KG1 (cell line): ENCODE measurements at places on chromosomes 12 and 14.

DNA sequence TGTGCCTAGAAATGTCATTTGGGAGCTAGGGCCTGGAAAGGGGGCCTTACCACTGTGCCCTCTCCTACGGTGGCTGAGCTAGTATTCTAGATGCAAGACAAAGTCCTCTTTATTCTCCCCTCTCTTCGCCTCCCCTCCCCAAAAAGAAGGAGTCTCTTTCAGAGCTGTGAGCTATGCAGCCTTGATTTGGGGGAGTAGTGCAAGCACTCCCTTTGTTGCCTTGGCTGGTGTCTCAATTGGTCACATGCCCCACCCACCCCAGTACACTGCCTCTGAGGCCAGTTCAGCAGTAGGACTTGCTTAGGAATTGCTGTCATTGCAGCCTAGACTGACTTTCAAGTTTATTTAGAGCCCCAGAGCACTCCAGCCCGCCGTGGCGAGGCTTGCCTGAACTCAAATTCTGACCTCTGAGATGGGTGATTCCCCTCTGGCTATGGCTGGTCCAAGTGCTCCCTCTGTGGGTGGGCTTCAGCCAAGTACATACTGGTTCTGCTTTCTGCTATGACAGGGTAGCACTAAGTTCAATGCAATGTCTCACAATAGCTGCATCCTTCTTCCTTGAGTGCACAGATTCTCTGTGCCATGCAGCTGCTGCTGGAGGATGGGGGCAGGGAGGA is 37.0 kb upstream of the FBXO33 start:
- no peak for DNase-seq

DNA sequence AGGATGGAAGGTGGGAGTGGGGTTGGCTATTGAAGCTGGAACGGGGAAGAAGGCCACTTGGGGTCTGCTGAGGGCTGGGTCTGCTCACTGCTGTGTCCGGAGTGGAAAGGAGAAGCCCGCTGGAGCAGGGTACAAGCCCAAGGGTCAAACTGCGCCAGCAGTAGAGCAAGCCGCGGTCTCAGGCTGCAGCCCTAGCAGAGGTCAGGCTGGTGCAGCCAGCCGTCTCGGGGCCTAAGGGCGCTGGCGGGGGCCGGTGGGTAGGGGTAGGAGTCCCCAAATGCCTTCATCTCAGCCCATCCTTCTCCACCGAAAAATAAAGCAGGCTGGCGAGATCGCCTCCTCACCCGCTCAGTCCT is 718 bp upstream of the JDP2 start:
- DNase-seq, result no peak

- DNase-seq, result no peak
Observed at GRCh38 chr14:100015251-100015655, 50.0 kb upstream of the EVL start.

DNA sequence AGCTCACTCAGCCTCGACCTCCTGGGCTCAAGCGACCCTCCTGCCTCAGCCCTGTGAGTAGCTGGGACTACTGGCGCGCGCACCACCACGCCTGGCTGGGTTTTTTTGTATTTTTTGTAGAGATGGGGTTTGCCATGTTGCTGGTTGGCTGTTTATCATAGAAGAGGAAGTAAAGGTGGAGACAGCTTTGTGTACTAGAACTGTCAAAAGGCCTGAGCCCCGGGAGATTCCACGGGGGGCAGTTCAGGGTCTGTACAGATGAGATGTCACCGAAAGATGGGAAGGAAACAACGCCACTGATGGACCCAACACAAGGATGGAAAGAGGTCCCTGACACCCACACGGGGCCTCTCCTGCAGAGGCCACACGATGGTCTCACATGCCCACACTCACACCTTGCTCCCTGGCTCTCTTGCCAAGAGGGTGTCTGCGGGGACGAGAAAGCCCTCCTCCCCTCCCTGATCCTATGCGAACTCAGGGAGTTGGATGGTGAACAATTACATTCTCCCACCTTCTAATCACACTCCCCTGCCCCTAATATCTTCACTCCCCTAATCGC is 66.6 kb downstream of the KDM2B start:
- no peak for DNase-seq

- DNase-seq, result no peak
Observed at GRCh38 chr14:101104485-101104884, 201.0 kb upstream of the RTL1 start.

GRCh38 chr14:29320286-29320685 is 553.7 kb downstream of the FOXG1 start:
- no peak for DNase-seq

- DNase-seq, result no peak
Observed at GRCh38 chr12:1502831-1503230, 91.5 kb downstream of the FBXL14 start.

GRCh38 chr12:67915335-67915851 is 73.9 kb upstream of the IFNG-AS1 start:
- DNase-seq, result no peak

DNA sequence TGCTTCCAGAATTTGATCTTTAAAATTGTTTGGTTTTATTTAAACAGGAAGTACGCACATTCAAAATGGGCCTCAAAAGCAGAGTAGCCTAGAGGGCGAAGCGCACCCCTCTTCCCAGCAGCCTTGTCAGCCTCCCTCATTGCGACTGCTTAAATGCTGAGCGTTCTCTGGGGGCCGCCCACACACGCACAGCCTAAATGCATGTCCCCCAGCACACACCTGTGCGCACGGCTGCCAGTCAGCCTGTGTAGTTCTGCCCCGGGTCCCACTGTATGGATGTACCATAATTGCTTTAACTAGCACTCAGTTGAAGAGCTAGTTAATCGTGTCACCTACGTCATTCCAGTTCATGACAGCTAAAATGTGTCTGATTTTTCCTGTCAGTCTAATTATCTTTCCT is 79.3 kb downstream of the TESC start:
- no peak for DNase-seq

- DNase-seq, result no peak
Observed at GRCh38 chr14:89658977-89659670, 242.1 kb upstream of the FOXN3 start.

- DNase-seq, result no peak
Observed at GRCh38 chr12:93230326-93230720, 147.4 kb upstream of the NUDT4 start.

- no peak for DNase-seq
Observed at GRCh38 chr12:96514328-96514727, 25.0 kb downstream of the CFAP54 start.
